ENCODE measurements at places on chromosomes 6 and 20.

- no peak for DNase-seq
Measured at GRCh38 chr20:57650756-57651483, 30.7 kb upstream of the ZBP1 start.

DNA sequence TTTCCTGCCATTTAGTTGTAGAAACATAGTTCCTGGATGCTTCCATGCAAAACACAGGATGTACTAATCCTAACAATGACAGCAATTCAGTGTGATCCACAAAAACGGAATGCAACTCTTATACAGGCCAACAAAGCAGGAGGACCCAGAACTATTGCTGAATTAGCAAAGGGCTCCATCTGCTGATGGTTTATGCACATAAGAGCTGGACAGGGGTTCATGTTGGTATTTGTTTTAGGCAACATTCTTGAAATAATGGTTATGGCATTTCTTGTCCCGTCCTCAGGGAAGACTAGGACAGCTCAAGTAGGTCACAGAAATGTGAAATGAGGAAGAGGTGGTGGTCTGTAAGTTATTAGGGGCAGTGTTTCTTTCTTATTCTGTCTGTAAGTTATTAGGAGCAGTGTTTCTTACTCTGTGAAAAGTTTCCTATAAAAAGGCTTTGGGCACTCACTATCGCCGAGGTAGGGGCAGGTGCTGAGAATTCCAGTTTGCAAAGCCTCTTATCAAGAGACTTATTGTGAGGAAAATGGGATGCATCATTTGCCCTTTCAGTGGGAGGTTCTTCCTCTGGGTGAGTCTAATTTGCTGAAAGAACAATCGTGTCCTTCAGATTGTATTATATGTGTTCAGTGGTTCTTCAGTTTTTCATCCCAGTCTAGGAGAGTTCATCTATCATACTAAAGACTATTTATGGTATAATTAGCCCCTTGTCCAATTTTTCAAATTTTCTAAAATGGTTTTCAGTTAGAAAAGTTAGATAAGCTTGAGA is 171.1 kb downstream of the MCHR2 start:
- DNase-seq, result no peak

GRCh38 chr20:11366660-11367059 is 551.0 kb upstream of the BTBD3 start:
- no peak for DNase-seq

DNA sequence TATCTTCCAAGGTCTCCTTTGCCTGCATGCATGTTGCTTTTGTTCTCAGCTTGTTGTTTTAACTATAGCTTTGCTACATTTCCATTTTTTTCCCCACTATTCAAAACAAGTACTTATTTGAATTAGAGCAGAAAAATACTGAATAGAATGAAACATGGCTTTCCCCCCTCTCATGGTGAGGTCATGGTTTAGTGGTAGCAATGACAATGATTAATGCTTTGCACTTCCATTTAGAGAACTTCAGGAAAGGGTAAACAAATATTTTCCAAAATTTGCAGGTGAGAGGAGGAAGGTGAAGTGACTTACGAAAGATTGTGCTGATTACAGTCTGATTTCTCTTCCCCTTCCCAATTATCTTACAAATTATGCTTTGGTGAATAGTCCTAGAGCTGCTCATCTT is 47.8 kb upstream of the TRAF3IP2 start:
- no peak for DNase-seq

- no peak for DNase-seq
Measured at GRCh38 chr20:48538058-48538825, 289.6 kb downstream of the PREX1 start.

GRCh38 chr20:52160621-52161204 is 30.9 kb downstream of the ZFP64 start:
- no peak for DNase-seq

DNA sequence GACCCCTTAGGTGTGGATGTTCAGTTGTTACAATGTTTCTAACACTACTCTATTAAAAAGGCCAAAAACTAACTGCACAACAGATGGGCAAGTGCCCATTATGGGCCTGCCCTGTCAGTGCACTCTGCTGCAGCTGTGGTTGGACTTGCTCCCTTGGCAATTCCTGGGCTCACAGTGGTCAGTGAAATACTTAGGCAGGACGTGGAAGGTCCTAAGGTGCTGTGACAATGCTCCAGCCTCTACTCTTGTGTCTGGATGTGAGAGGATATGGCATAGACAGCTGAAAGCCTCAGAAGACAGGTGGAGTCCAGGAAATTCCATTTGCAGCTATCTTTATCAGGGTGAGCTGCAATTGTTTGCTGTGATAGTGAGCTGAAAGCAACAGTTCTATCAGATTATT is 136.5 kb upstream of the OLIG3 start:
- DNase-seq, result no peak

GRCh38 chr20:13736436-13737191 is 48.1 kb downstream of the ESF1 start:
- DNase-seq, result no peak

DNA sequence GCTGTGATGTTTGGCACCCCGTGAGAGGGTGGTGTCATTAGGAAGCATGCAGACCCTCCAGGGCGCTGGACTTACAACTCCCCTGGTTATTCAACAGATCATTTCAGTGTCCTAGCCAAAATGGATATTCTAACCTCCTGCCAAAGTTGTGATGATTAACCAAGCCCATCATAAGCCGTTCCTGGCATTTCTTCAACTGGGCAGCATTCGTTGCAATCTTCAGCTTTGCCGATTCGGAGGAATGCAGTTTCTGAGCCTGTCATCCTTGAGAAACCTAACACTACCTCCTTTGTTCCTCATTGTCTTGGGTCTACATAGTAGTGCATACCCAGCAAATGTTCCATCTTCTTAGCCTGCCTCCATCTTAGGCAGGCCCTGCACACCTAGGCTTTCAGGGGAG is 79.2 kb upstream of the MAP3K4 start:
- no peak for DNase-seq

GRCh38 chr6:127026247-127026646 is 92.2 kb upstream of the RSPO3 start:
- no peak for DNase-seq

DNA sequence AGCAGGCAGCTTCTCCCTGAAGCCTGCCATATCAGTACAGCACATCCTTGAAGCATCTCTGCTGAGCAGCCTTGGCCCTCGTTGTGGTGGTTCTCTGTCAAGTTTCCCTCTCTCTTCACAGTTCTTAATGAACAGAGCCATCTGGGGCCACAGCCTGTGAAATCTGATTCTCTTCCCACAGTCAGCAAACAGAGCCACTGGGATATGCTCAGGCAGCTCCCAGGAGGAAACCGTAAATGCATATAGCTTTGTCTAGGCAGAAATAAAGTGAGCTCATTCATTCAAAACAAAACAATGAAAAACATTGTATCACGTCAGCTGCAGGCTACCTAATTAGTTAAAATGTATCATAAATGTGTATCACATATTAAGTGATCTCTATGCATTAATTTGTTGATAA is 80.3 kb downstream of the TBC1D7 start:
- DNase-seq, result no peak

- DNase-seq, result no peak
Measured at GRCh38 chr20:419556-420165, 11.6 kb downstream of the RBCK1 start.

- DNase-seq, result no peak
Measured at GRCh38 chr6:117307655-117308054, 42.3 kb downstream of the VGLL2 start.

DNA sequence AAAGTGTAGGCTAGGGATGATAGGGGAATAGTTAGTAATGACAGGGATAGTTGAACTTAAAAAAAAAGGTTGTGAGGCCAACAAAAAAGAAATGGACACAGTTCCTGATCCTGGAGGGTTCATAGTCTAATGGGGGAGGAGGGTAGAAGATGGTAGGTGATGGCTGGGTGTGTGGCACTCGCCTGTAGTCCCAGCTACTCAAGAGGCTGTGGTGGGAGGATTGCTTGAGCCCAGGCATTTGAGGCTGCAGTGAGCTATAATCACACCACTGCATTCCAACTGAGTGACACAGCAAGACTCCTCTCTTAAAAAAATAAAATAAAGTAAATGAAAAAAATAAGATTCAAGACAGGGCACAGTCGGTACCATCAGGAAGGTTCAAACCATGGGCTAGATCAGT is 2.4 kb upstream of the MICB start:
- no peak for DNase-seq

DNA sequence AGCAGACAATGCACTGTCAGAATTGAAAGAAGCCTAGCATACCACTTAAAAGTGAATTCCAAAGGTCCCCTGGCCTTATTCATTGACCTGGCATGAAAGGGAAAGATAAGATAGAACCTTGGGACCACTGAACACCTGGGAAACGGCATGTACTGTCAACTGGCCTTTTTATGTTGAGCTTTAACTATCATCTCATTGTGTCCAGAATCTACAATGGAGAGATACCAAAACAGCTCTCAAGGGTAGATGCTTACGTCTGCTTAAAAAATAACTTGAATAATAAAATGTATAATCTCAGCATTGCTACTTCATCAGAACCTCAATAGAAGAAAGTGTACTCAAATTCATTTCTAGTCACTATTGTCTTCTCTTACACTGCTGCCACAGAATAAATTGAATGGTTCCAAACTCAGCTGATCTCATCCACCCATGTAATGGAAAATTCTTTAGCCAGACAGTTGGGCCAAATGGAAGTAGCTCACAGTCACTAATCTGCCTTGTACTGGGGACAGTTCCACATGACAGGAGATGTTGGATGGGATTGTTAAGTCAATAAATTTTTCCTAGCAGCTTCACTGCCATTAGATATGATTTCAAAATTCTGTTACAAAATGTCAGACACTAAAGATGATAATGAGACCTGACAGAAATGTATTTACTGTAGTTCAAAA is 93.8 kb downstream of the MLIP start:
- no peak for DNase-seq

GRCh38 chr6:46961711-46962110 is 40.0 kb upstream of the ADGRF5 start:
- DNase-seq, result no peak

DNA sequence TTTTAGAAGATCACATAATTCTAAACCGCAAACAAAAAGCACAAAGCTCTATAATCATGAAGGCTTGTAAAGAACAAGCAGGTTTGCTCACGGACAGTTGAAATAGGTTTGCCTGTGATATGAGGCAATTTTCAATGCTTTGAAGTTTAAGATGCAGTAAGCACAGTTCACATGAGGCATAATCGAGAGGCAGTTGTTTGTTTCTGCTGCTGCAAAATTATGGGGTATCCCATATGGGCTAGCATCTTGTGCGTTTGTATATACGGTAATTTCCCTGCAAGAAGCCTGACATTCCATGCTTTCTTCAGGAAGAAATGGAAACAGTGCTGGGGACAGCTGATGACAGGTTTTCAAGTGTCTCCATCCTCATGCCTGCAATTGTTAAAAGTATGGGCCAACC is 94.6 kb upstream of the MC3R start:
- DNase-seq, result no peak

DNA sequence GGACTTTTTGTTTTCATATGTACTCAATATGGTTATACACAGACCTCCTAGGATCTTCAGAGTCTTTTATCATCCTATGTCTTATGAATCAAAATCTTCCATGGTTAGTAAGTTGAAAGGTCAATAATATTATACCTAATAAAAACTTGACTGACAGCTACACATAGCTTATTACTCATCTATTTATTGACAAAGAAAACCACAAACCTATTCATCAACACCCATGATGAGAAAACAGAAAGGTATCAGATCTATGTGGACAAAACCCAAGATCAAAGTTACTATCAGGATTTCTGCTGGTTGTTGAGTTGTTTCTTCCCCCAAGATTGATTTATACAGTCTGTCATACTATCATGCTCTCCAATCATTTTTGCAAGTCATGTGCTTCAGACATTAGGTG is 460.1 kb upstream of the MANEA start:
- DNase-seq, result no peak

DNA sequence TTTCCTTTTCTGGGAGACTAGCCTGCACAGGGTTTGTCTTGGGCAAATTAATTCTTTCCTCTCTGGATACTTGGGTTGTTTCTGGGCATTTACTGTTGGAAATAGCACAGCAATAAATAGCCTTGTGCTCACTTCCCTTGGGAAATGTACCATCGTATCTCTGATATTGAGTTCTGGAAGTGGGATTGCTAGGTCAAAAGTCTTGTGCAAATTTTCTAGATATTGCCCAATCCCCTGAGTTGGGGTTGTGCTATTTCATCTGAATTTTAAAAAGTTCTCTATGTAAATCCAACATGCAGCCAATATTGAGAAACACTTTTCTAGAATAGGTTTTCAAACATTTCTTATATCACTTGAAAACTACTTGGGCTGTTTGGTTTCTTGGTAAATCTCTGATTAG is 64.0 kb upstream of the ELOVL5 start:
- no peak for DNase-seq

DNA sequence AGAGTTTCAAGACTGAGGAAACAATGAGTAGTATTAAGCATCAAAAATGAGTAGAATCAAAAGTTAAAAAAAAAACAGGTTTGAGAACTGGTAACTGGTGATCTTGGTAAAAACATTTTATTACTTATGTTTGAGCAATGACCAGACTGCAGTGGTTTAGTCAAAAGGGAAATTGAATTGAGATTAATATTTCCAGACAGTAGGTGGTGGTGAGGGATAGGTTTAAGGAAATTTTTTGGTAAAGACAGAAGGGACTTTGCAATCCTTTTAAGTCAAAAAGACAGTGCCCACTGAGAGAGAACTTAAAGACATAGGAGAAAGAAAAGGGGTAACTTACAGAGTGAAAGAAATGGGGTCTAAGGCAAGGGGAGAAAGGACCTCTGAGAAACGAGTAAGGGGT is 156.9 kb downstream of the ASCC3 start:
- no peak for DNase-seq

DNA sequence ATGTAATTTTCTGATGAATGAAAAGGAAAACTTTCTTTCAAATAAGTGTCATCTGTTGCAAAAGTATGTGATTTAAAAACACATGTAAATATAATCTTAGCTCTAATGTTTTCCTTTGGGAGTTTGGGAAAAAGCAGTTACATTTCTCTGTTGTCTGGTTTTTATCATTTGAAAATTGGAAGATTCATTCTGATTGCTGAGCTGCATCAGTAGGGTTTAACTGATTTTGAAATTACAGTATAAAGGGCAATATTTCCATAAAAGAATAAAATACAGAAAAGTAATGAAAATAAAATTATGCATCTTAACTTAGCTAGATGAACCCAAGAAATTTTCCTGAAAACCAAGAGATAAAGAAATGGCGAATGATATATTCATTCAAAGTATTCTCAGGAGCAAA is 57.8 kb downstream of the MAP7 start:
- no peak for DNase-seq

DNA sequence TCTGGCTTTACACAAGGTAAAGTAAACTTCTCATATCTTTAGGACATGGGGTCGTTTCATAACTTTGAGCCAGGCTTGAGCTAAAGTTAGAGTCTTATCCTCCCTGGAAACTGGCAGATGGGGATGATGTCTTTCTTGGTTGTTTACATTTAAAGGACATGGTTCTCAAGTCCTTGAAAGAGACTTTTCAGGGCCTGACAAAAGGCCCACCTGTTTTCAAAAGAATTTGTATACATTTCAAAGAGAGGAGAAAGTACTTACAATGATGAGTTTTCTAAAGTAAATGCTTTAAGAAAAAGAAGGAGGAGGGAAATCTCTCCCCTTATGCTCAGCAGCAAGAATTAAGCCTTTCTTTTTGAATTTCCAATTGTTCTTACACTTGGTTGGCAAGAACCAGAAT is 45.7 kb upstream of the TINAG start:
- DNase-seq, result no peak

- DNase-seq, result no peak
Measured at GRCh38 chr6:27288136-27289044, 23.7 kb downstream of the POM121L2 start.
